CD4-positive, alpha-beta T cell treated with Interleukin-21 for 1 hour (primary cell): ENCODE measurements at places on chromosomes 1 and 21.

- no peak for DNase-seq
Measured at GRCh38 chr1:177779166-177779965, 190.5 kb downstream of the SEC16B start.

- DNase-seq: no peak
Measured at GRCh38 chr1:227607336-227607898, 44.1 kb downstream of the ZNF678 start.

DNA sequence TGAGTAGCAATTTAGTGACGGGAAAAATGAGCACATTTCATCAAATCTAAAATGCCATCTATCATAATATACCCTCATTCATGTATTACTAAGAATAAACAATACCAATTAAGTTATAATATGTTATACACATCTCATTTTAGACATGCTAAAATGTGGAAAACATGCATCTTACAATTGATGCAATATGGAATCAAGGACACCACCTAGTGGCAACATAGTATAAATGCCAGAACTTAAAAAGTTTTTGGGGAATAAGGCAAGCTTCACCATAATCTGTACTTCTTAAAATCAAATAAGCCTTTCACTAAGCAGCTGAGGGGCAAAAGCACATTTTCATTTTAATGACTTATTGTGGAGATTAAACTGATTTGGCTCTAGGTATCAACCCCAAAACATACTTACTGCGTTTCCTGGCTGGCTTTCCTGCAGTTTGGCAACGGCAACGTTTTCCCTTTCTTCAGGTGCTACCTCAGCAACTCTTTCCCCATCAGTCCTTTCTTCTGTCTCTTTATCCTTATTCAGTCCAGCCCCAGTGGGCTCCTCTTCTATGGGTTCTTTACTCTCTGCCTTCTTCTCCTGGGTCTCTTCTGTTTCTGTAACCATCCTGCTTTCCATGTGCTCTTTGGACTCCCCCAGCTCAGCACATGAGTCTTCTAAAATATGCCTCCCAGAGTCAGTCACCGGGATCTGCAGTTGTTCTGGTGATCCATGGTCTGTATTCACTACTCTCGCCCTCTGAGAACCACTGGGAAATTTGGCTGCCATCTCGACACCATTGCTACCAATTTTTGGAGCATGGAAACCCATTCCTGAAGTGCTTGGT is 11.4 kb downstream of the SDE2 start:
- peak; percentile 58 for DNase-seq

- no peak for DNase-seq
Measured at GRCh38 chr1:48076017-48076416, 78.8 kb upstream of the TRABD2B start.

DNA sequence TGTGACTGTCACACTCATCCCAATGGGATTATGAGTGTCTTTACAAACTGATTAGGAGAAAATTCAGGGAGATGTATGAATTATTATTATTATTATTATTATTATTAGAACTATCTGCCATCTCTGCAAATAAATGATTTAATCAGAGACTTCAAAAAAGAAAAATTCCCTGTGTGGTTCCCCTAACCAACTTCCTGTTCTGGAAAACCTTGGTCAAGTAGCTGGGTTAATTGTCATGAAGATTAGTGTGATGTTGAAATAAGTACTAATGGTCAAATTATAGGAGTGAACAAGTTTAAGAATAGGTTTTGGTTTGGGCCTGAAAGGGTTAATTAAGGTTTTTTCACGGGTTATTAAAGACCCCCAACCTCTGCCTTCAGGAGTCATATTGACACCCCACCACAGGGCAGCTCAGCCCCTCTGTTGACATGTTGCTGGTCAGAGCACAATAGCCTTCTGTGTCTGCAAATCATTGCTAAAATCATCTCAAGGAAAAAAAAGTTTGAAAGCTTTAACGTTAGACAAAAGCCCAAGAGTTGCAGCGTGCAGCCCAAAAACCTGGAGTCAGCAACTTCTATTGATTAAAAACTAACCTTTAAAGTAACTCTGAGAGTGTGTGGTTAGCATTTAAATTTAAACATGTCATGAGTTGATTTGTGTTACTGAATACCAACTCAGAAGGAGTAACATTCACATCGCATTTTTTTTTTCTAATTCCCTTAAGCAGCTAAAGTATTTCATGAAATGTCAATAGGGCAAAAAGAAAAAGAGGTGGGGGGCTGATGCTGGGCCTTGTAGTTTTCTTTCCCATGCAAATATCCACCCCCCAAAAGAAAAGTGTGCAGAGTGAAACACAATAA is 272.5 kb downstream of the TM2D1 start:
- no peak for DNase-seq

DNA sequence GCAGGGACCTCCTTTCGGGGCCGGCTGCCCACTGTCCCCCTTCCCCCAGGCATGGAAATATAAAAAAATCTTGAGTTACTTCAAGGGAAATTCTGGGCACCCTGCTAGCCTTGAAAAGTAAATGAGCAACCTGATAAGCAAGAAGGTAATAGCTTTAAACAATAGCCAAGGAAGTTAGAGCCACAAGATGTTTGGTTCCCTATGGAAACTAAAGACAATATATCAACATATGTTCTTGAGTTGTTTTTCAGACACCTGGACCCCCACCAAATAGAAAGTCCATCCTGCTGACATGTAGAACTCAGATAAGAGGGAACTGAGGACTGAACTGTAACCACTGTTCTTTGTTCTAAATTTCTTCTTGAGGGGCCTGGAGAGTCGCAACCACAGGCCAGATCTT is 19.3 kb upstream of the SLC35A3 start:
- no peak for DNase-seq

DNA sequence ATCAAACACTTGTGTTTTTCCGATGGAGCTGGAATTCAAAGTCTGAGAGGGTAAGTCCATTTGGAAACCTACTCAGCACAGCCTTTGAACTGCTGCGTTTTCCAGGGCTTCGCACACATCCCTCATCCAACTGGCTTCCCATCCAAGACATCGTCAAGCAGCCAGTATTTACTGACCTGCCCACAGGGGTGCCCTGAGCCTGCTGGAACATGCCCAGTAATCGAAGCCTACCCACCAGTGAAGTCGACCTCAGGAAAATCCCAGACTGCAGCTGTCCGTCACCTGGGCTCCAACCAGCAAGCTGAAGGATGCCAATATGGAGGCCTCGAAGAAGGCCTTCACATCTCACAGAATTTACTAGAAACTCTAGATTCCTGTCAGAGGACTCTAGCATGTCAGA is 261.6 kb downstream of the PLPP3 start:
- DNase-seq: no peak

DNA sequence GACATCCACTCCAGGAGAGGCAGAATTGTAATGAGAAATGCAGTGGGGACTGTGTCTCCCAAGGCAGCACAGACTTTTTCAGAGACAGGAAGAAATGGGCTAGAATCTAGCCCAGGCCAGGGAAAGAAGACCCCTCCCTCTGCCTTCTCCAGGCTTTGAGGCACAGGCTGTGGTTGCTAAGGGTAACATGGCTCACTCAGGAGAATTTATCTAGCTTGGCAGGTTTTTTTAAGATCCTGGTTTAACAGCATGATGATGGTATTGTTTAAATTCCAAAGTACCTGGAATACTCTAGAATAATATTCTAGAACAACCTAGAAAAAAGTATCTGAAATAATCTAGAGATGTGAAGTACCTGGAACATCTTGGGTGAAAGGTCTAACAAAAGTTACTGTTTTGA is 125.6 kb downstream of the URB2 start:
- DNase-seq: no peak

DNA sequence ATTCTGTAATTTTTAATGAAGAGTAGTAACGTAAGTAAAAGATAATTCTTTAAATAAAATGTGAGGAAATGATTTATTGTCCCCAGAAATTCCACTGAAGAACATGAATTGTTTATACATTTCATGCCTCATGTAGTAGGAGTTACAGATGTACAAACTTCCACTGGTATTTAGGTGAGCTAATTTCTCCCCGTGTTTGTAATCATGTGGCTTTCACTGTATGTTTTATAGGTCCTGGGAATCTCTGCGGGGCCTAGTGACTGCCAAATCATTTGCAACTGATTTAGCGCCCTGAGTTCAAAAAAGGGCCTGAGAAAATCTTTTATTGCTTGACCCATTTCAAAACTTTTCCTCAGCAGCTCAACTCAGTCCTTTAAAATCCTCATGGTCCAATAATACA is 30.5 kb upstream of the FASLG start:
- no peak for DNase-seq

DNA sequence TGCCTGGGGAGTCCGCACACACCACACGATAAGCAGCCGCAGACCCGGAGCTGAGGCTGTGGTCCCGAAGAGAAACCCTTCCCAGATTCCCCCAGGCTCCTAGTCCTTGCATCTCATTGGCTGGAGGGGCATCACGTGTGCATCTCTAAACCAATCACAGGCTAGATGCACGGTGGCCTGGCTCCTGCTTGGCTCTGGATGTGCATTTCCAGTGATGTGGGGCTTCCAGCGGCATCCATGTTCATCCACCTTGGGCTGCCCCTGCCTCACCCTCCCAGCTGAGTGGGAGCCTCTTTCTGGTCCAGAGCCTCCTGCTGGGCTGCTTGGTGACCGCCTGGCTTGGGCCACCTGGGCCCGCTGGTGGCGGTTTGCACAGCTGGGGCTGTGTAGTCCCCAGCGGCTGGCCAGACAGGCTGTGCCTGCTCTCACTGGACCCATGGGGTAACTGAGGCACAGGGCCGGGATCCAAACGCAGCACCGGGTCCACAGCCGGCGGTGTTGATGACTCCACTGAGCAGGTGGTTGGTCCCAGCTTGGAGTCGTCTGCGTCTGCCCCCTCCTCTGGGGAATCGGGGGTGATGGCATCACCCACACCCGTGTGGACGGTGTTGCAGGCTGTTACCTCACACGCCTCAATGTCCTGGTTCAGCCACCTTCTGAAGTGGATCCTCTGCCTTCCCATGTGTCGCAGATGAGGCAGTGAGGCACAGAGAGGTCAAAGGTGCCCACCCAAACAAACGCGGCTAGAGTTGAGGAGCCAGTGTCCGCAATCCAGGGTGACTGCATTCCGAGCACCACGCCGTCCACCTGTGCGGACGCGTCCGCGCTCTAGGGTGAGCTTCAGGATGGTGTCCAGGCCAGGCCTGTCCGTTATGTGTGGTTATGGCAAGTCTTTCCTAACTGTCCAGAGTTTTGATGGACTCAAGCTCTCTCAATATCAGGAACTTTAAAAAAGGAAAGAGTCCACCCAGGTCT is 41.3 kb downstream of the COL6A1 start:
- no peak for DNase-seq

DNA sequence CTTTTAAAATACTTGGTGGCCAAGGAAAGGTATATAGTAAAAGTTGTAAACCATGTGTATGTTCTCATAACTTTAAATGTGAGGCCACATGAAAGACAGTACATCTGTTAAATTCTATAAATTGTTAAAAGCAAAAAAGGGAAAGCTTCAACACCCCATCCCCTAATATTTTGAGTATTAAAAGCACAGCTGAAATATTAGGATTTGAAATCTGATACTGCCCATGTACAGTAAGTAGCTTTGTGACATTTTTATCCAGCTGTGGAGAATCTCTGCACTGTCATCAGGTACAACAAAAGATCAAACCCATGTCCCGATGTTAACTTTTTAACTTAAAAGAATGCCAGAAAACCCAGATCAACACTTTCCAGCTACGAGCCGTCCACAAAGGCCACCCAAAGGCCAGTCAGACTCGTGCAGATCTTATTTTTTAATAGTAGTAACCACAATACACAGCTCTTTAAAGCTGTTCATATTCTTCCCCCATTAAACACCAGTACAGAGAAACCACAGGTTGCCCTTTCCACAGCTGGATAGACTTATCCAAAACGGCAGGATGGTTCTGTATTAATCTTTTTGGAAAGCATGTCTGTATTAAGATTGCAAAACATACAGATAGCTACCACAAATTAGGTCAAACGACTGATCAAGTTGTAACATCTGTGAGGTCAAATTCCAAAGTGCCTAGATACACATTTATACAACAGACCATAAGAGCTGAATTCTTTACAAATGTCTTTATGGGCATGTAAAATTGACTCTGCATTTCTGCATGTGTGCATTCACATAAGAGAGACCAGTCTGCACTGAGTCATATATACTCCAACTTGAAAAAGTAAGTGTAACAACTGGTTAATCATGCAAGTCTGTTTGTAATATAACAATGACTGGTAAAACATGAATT is 5.2 kb downstream of the IRF2BP2 start:
- DNase-seq: peak; percentile 17

GRCh38 chr1:152473887-152474537 is 36.6 kb upstream of the LCE5A start:
- DNase-seq: no peak

DNA sequence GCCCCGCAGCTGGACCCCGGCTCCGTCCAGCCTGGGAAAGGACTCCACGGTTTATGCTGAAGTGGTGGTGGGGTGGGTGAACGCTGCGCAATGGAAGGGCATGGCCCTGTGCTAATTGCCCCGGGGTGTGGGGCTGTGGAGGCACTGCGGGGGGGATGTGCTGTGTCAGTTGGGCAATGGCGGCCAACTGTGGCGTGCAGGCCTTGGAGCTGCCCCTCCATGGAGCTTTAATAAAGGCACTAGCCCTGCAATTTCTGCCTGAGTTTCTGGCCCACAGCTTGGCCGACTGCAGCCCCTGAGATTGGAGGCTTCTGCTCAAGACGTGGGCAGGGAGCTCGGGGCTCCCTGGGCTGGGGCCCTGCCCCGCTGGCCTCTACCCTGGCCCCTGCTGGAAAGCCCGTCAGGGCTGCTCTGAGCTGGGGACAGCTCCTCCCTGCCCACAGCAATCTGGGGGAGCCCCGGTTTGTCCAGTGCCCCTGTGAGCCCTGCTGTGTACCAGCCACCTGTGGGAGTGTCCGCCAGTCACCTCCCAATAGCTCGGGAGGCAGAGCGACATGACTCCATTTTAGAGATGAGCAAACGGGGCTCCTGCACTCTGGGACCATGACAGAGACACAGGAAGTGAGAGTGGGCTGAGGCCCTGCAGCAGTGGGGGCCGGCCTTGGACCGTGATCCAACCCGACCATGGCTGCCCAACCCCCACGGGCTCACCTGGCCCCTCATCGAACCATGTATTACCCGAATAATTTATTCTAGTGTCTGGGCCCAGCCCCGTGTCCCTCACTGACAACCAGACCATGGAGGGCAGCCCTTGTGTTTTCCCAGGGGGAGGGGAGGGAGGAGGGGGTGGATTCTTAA is 8.7 kb upstream of the TNFRSF14 start:
- DNase-seq: peak; percentile 58

DNA sequence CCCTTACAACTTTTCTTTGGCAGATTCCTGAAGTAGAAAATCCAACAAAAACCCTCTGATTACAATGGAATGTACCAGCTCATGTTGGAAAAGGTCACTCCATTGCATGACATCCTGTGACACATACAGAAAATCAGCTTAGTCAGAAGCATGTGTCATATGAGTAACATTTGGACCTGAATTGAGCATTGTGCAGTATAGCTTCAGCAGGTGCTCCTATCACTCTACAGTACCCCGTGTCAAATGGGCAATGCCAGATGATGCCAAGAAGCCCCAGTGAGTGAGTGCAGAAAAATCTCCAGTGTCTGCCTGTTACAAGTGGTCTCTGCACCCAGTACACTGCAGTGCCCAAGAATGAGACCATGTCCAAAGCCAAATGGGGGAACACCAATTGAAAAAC is 129.7 kb upstream of the RUNX1 start:
- DNase-seq: no peak
